NCI-H446 treated with DMSO at 0.1 percent for 48 hours (cell line): ENCODE measurements at places on chromosomes 1 and 21.

DNA sequence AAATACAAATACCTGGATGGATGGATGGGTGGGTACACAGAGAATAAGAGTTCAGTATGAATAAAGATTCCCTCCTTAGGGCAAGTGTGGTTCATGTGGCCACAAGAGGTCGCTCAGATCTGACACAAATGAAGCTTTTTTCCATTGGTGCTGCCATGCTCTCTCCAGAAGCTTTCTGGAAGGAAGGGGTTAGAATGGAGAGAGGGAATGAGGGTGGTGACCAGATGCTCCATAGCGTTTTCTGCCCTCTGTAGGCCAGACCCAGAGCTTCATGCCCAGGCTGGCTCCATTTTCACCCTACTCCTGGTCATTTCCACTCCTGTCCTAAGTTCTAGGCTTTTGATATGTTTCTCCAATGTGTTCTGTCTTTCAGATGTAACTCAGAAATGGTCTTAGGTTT is 3.3 kb upstream of the FCRL6 start:
- peak; percentile 53 for DNase-seq

DNA sequence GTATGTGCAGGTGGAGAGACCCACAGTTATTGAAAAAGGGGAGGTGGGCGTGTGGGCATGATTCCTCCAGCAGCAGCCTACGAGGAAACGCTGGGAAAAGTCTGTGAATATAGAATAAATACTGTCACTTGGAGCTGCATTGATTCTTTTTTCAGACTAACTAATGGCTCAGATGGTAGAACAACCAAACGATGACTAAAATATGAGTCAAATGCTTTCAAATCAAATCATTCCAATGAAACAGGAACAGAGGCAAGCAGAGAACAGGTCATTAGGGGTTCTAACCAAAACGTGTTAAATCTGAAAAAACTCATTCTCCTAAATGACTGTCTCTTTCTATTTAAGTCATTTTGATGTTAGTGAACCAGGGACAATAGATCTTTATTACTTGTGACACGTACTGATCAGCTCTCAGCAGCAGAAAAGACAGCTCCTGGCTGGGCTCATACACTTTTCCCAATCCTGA is 35.1 kb upstream of the SEC16B start:
- DNase-seq = no peak

DNA sequence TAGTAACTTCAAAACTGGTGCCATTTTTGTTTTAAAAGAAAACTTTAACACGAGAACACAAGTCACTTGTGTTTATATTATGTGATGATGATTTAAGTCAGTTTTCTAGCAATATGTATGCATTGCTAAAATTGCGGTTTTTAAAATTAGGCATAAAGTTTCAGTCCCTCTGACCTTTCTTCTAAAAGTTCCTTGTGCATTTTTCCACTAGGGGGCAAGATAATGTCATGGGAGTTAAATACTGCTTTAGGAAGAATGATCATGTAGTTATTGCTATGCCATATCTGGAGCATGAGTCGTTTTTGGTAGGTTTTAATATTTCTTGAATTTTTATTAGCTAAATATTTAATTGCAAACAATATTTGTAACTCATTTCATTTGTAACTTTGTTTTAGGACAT is 10.7 kb downstream of the CDC7 start:
- DNase-seq = peak; percentile 18

DNA sequence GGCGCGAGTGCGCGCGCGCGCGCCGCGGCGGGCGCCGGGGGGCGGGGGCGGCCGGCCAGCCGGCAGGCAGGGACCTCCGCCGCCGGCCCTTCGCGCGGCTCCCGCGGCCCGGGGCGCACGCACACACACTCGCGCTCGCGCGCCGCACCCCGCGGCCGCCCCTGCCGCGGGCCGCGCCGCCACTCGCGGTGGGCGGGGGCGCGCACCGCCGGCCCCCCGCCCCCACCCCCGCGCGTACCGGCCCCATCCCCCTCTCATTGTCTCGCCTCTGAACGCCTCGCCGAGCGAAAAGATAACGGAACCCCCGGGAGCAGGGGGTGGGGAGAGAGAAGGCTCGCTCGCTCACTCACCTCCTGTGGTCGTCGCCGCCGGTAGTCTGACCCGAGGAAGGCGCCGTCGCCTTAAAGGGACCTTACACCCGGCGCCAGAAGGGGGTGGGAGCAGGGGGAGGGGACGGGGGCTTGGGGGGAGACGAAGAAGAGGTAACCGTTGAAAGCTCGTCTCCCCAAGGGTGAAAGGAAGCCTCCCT is 428 bp downstream of the POGZ start:
- peak; percentile 68 for DNase-seq

DNA sequence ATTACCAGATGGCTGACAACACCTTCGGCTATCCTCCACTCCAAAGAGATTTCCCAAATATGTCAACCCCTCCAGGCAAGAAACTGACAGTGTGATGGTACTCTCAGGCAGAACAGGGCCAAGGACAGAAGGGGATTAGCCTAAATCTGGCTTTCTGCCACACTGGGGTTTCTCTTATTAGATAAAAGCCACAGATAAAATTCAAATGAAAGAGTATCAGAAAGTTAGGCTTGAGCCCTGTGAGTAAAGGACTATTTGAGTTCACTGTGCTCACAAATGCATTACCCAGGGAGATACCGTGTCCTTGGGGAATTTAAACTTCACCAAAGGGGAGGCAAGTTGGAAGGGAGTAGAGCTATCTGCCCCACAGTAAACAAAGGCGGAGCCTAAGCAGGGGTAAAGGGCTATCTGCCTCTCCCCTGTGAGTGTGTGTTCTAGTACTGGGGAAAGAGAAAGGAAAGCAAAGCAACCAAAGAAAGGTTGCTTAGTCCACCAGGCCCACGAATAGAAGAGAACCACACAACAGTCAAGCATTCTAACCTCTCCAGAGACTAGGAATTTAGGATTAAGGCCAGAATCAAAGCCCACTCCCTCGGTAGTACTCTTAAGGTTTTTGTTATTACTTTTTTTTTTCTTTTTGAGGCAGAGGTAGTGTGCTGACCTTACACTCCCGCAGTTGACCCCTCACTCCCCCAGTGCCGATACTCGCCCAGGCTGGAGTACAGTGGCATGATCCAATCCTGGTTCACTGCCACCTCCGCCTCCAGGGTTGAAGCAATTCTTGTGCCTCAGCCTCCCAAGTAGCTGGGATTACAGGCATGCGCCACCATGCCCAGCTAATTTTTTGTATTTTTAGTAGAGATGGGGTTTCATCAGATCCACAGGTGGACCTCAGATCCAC is 12.7 kb downstream of the TPM3 start:
- DNase-seq = no peak

- no peak for DNase-seq
Measured at GRCh38 chr1:23020706-23021405, 1.6 kb downstream of the KDM1A start.
